Glutamatergic neuron (in vitro differentiated cells): ENCODE measurements at places on chromosomes 1 and 21.

- DNase-seq: no peak
Observed at GRCh38 chr1:58430421-58431275, 115.9 kb downstream of the OMA1 start.

GRCh38 chr1:29332204-29332603, 95.9 kb downstream of the PTPRU start:
- DNase-seq: peak; percentile 61

DNA sequence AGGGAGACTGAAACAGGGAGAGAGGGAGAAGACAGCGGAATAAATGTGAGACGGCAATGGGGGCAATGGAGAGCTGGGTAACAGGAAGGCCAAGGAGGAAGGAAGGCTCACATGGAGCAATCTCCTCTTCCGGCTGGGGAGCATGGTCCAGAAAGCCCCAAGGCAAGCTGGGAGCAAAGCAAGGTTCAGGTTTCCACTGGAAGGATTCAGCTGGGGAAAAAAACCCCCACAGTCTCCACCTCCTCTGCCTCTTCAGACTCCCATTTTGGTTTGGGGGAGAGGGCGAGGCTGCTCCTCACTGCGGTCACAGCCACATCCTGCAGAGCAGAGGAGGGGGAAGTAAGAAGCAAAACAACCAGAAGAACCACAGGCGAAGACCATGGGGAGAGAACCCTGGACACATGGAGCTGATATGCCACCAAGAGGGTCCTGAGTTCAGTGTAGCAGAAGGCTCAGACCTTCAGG, 650 bp downstream of the TNFAIP8L2 start:
- no peak for DNase-seq

DNA sequence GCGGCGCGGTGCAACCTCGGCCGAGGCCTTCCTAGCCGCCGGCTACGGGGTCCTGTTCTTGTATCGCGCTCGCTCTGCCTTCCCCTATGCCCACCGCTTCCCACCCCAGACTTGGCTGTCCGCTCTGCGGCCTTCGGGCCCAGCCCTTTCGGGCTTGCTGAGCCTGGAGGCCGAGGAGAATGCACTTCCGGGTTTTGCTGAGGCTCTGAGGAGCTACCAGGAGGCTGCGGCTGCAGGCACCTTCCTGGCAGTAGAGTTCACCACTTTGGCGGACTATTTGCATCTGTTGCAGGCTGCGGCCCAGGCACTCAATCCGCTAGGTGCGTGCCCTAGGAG, 379 bp downstream of the PPCS start:
- DNase-seq: no peak

- DNase-seq: no peak
Observed at GRCh38 chr1:181036107-181036836, 2.5 kb downstream of the MR1 start.

GRCh38 chr1:231107600-231108326, 54.1 kb upstream of the TRIM67 start:
- DNase-seq: no peak

GRCh38 chr1:234769986-234770795, 160.2 kb upstream of the IRF2BP2 start:
- peak; percentile 31 for DNase-seq

- DNase-seq: peak; percentile 32
Observed at GRCh38 chr1:224733027-224733911, 117.2 kb downstream of the CNIH3 start.

- no peak for DNase-seq
Observed at GRCh38 chr1:173995475-173995874, 26.7 kb downstream of the RC3H1 start.

- no peak for DNase-seq
Observed at GRCh38 chr1:181159451-181160140, 71.1 kb downstream of the IER5 start.

DNA sequence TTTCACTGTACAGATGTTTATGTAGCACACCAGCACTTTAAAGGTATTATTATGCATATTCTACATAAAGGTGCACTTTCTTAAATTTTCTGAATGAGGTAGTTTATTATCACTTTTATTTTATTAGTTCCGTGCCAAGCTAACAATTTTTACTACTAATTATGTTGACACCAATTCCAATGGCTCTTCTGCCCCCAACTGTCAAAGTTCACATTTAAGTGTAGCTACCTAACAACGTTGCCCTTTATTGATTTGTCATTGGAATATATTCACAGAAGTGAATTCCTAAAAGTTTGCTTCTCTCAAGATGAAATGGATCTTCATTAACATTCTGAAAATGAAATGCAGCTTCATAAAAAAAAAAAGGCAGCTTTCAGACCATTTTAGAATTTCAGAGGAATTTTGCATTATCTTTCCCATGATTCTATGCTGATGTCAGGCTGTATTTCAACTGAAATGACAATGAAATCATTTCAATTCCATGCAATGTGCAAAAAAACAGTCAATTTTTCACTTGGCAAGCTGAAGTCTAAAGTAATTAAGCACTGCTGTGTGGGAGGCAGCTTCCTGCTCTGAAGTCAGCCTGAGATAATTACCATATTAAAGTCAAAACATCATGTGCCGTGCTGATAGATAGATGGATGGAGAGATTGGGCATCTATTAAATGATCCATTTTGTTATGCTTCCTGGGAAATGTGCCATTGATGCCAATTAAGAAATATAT, 229.2 kb downstream of the TTLL7 start:
- no peak for DNase-seq

DNA sequence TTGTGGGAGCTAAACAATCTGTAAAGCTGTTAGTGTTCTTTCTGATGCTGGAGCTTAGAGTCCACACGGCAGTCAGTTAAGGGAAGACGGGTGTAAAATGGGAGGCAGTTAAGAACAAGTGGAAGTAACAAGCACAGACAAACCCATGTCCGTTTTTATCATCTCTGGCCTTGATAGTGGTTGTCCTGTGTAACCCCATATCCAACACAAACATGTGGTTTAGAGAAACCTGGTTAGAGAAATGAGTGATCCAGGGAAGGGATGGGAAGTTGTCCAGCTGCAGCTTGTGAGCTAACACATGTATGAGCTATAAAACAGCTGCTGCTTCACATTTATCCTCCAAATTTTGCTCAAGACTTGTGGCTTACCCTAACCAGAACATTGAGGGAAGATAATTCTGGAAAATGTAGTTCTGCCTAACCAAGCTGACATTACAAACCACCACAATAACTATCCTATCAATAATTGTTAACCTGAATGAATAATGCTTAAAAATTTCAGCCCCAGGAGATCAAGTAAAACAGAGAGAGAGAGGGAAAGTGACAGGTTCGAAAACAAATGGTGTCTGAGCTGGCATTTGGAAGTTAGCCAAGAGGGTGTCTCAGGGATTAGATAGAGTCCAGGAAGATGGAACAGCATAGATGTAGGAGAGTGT, 10.6 kb upstream of the C1orf162 start:
- no peak for DNase-seq

- DNase-seq: no peak
Observed at GRCh38 chr1:110588486-110588885, 17.7 kb downstream of the KCNA2 start.

DNA sequence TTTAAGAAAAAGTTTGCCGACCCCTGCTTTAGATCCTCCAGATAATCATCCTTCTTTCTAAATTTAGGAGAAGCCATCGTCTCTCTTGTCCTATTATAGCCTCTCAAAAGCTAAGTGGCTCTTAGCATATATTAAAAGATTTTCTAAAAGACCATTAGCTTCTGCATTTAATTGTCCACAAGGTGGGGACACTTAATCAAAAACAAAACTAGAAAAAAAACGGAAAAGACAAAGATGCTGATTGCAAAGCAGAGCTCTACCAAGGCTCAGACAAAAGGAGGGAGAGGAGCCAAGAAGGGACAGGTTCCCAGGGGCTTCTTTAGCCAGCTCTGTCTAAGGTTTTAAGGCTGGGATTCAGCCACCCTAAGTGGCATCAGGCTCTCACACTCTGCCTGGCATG, 128.3 kb upstream of the HMGB4 start:
- DNase-seq: no peak

DNA sequence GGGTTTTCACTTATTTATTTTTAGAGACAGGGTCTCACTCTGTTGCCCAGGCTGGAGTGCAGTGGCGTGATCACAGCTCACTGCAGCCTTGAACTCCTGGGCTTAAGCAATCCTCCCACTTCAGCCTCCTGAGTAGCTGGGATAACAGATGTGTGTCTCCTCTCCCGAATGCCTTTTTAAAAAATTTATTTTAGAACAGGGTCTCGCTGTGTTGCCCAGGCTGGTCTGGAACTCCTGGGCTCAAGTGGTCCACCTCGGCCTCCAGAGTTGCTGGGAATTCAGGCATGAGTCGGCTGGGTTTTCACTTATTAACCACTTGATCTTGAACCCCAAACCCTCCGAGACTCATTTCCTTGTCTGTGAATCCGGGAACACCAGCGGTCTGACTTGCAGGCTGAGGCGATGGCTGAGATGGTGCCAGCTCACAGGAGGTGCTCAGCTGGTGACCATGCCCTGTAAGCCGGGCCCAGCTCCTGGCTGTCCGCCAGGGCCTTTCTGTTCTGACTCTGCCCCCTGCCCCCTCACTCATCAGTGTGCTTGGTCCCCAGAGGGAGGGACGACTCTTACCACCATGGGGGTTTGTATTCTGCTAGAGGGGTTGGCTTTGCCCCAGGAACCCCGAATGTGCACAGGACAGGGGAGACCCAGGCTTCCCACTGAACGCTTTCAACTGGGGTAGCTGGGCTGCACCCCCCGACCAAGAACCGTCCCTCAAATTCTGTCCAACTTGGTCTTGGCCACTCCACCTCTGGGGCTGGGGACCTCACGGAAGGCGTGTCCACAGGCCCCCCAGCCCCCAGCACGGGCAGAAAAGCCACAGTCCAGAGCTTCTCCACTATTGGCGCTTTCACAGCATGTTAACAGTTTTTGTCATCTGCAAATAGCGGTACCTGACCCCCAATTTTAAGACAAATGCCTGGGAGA, 22.5 kb downstream of the MMEL1 start:
- DNase-seq: no peak

- DNase-seq: no peak
Observed at GRCh38 chr1:9284061-9284460, 8.6 kb upstream of the SPSB1 start.

DNA sequence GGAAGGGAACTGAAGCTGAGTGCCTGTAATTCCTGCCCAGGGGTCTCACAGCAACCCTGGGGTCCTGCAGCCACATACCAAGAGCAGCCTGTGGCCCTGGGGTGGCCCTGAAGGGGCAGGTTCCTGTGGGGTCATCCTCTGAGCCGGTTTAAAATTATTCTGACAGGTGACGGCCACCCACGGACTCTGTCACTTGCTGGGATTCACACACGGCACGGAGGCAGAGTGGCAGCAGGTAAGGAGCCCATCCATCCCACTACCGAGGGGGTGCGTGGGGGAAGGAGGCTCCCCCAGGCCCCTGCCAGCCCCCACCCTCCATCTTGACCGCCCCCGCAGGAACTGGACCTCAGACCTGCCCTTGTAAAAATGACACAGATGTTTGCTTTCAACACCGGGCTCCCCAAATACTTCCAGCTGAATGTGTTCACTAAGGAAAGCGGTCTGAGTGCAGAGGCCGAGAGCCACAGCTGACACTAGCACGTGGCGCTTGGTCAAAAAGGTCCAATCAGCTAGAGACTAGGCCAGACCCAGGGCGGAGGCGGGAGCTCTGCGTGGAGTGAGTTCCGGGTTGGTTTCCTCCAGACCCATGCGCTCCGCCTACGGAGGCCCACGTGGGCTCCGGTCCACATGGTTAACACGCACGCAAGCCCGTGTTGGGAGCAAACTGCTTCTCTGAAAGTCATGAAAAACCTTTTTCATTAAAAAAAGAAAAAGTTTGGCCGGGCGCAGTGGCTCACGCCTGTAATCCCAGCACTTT, 10.0 kb downstream of the YBEY start:
- DNase-seq: no peak

DNA sequence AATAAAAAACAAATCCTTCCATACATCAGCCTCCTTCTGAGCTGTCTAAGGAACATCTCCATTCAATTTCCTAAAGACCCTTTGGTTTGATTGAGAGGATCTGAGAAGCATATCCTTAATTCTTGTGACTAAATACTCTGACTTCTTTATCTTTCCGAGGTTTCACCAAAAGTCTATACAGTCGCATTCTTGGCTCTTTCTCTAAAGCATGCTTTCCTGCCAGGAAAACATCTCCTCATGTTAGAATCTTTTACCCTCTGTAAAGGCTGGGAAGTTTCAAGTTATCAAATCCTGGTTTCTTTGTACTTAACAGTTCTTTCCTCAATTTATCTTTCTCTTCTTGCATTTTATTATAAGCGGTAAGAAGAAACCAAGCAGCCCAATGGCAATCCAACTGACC, 630.4 kb downstream of the PTPRC start:
- DNase-seq: no peak
